ENCODE measurements at places on chromosomes 1 and 21.

DNA sequence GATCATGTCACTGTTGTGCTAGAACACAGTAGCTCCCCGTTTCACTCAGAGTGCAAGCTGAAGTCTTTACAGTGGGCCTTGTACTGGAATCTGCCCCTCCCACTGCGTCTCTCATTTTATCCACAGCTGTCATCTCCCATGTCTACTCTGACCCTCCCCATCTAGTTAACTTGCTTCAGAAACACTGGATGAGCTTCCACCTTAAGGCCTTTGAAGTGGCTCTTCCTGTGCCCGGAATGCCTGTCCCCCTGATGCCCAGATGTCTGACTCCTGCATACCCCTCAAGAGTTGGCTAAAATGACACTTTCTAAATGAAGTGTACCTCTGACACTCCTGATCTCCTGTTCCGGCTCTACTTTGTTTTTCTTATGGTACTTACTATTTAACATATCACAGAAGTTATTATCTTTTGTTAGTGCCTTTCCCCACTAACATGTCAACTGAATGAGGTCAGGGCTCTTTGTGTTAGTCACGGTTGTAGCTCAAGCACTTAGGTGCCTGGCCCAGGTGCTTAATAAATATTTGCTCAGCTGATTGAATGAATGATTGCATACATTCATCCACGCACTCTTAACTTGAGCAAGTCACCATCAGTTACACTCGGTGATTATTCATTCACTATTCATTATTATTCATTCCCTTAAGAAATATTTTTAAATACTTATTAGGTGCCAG, 13.3 kb downstream of the ARV1 start:
- DNase-seq = no peak

GRCh38 chr1:11841245-11842153, 6.1 kb downstream of the NPPA start:
- no peak for DNase-seq

GRCh38 chr1:210262167-210262896, 29.7 kb downstream of the SERTAD4 start:
- DNase-seq = no peak

DNA sequence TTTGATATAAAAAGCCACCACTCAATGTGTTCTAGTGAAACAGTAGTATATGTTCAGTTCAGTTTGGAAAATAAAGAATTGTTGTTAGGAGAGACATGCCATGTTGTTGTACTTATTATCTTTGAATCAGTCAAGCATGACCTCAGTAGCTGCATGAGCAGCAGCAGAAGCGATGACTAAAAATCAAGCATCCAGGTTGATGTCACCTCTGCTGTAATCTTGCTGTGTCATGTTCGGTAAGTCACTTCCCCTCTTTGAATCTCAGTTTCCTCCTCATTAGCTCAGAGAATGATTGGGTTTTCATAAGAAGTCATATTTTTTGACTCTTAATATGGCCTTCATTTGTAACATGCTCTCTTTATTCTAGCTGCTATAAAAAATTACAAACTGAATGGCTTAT, 428.4 kb upstream of the B3GALT2 start:
- peak; percentile 37 for DNase-seq

DNA sequence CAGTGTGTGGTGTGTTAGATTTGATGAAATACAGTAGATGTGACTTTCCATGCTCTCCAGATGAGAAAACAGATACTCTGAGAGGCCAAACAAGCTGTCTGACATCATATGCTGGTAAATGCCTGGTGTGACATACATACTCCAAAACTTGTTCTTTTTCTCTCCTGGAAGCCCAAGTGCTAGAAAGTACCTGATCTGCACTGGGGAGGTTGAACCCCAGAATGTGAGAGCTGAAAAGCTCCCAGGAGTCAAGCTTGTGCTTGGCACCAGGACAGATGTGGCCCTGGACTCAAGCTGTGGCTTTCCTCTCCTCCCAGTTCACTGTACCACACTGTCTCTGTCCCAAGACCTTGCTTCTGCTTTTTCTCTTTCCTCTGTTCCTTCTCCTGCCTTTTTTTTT, 389.0 kb upstream of the USP24 start:
- DNase-seq = no peak

Measured in HCT116 (cell line).